ENCODE measurements at places on chromosomes 5 and 9.

GRCh38 chr9:120555839-120556238 lies 24.1 kb downstream of the CDK5RAP2 start:
- DNase-seq = no peak

- DNase-seq = no peak
Observed at GRCh38 chr9:75918909-75919308, 28.4 kb downstream of the PCSK5 start.

DNA sequence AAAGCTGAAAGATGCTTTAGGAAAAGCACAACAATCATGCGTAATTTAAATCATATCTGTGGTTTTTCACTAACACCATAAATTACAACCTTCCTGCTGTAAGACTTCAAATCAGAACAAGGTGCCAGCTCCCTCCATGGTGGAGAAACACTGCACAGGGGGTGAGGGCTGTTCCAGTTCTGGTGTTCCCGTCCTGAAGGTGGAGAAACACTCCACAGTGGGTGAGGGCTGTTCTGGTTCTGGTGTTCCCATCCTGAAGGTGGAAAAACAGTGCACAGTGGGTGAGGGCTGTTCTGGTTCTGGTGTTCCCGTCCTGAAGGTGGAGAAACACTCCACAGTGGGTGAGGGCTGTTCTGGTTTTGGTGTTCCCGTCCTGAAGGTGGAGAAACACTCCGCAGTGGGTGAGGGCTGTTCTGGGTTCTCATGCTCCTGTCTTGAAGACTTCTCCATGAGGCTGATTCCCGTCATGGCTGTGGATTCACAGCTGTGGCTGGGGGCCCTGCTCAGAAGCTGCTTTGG lies 12.9 kb downstream of the PLEKHG4B start:
- DNase-seq = no peak

DNA sequence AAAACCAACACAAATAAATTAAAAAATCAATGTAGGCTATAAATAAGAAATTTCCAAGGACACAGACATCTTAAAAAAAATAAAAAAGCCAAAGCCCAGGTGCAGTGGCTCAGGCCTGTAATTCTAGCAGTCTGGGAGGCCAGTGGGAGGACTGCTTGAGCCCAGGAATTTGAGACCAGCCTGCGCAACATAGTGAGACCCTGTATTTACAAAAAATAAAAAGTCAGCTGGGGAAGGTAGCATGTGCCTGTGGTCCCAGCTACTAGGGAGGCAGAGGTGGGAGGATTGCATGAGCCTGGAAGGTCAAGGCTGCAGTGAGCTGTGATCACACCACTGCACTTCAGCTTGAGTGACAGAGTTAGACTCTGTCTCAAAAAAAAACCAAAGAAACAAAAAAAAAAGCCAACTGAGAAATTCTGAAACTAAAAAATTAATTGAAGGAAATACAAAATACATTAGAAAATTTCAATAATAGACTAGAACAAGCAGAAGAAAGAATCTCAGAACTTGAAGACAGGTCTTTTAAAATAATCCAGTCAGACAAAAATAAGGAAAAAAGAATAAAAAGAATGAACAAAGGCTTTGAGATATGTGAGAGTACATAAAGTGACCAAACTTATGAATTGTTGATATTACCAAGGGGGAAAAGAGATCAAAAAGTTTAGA lies 149.5 kb upstream of the PANK3 start:
- no peak for DNase-seq

GRCh38 chr9:3508521-3509291 lies 17.1 kb downstream of the RFX3 start:
- peak; percentile 34 for DNase-seq

DNA sequence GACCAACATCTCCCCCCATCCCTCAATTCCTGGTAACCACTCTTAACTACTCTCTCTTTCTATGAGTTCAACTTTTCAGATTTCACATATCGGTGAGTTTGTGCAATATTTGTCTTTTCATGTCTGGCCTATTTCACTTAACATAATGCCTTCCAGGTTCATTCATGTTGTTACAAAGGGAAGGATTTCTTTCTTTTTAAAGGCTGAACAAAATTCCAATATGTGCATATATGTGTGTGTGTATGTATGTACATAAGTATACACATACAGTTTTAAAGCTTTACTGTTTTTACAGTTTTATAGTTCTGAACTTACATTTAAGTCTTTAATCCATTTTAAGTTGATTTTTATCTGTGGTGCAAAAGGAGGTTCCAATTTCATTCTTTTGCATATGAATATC lies 130.7 kb downstream of the SV2C start:
- no peak for DNase-seq

DNA sequence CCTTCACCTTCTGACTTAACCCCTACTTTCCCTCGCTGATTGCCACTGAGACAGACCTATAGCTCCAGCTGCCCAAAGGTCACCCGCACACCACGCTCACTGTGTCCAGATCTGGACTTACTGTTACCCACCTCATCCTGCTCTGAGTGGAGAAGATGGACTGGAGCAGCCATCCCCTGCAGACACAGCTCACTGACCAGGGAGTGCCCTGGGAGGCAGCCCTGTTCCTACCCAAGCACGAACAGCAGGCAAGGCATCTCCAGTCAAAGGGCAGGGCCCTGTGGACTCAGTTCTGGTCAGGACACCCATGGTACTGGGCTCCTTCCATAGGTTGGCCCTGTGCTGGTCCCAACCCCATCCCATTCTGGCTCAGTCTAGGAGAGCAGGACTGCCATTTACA lies 9.5 kb upstream of the BARX1 start:
- DNase-seq = no peak

DNA sequence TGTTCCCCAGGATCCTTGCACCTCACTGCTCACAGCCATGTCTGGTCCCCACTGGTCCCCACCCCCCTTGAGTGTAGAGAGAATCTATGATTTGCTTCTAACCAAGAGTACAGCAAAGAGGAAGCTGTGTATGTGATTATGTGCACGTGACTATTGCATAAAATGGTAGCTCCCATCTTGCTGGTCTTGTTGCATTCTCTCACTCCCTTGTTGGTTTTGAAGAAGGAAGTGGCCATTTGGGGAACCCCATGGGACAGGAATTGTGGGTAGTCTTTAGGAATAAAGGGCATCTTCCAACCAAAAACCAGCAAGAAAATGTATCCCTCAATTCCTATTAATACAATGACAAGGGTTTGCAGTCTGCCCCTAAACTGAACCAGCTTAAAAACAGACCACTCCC lies 5.2 kb upstream of the FCN2 start:
- no peak for DNase-seq

- DNase-seq = no peak
Observed at GRCh38 chr5:6269925-6270324, 108.4 kb downstream of the MED10 start.

All from DMS79 (cell line).